NCI-H1092 (cell line): ENCODE measurements at places on chromosomes 5 and 9.

- no peak for DNase-seq
Observed at GRCh38 chr5:53253421-53253871, 143.9 kb upstream of the MOCS2 start.

DNA sequence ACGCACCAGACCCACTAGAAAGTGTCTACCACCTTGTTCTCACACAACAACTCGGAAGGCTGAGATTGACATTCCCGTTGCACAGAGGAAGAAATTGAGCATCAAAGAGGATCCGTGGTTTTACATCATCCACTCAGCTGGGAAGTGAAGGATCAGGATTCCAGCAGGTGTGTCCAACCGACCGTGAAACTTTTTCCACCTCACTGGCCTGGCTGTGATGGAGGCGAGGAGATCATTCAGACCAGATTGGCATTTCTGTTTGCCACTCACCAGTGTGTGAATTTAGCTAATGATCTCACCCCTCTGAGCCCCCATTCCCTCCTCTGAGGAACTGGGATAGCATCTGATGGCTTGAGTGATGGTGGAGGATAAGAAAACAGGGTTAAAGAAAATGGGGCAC is 46.7 kb upstream of the CPLX2 start:
- no peak for DNase-seq

GRCh38 chr5:142206801-142207200 is 98.2 kb downstream of the NDFIP1 start:
- no peak for DNase-seq

DNA sequence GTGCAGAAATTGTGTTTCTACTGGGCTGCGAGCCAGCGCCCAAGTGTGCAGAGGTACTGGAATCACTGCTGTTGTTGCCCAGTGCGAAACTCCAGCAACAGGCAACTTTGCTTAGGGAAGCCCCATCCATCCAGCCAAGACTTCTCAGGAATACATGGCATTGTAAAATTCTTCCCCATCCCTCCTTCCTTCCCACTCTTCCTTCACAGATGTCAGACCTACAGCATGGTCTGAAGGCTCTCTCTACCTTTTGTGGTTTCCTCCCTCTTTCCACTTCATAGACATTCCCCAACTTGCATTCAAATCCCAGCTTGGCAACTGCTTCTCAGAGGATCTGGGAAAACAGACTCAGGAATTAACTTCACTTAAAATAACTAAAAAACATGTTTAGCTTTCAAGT is 30.4 kb downstream of the ARL15 start:
- no peak for DNase-seq

DNA sequence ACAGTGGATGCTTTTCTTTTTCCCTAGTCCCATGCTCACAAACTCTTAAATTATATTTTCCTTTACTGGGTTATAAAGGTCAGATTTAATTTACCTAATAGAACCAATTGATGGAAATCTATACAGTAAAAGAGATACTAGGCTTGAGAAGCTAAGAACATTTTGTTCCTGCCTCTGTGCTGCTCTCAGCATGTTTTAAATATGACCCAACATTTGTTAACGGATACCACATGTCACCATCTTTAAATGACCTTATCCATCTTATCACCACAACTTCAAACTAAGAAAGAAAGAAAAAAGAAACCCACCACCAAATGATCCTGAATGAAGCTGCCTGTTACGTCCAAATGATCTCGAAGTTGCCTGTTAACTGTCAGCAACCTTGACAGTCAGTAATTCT is 334.7 kb upstream of the ZNF608 start:
- no peak for DNase-seq

- no peak for DNase-seq
Observed at GRCh38 chr9:106092083-106092482, 397.7 kb downstream of the TMEM38B start.

DNA sequence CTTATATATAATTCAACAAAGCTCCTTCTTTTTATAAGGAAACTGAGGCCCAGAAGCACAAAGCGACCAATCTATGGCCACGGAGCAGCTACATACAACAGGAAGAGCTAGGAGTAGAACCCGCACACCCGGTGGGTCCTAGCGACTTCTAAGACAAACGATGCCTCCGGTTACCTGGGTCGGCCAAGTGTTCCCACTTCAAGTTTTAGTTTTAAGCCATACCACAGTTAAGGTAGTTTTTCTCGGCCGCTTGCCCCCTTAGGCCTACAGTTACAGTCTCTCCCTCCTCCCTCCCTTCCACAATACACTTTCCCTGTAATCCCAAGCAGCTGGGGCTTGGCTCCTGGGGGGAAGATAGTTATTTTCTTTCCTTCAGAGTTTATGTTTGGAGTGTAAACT is 533 bp downstream of the SREK1IP1 start:
- no peak for DNase-seq

DNA sequence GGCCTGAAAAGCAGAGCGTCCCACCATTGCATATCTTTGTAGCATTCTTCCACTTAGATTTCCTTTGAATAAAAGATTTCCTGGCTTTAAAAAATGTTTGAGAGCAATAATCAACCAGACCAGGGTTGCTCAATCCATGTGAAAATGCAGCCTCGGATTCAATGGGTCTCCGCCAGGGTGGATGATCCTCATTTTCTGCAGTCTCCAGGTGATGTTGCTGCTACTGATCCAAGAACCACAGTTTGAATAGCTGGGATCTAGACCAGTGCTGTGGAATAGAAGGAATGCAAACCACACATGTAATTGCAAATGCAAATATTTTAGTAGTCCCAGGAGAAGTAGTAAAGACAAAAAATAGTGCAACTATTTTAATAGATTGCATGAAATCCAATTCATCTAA is 317.6 kb downstream of the IRX1 start:
- DNase-seq = no peak

- no peak for DNase-seq
Observed at GRCh38 chr9:5425006-5425628, 12.6 kb downstream of the PLGRKT start.

GRCh38 chr9:20562051-20562450 is 60.2 kb downstream of the MLLT3 start:
- DNase-seq = no peak

GRCh38 chr5:128201065-128201926 is 117.7 kb downstream of the SLC12A2 start:
- DNase-seq = peak; percentile 41

DNA sequence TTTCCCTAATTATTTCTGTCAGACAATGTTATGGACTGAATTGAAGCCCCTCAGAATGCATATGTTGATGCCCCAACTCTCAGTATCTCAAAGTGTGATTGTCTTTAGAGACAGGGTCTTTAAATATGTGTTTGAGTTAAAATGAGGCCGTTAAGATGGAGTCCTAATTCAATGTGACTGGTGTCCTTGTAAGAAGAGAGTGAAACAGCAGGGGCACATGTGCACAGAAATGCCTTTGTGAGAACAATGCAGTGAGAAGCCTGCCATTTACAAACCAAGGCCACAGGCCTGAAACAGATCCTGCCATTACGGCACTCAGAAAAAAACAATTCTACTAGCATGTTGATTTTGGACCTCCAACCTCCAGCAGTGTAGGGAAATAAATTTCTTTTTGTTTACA is 483.0 kb upstream of the DMAC1 start:
- no peak for DNase-seq

- no peak for DNase-seq
Observed at GRCh38 chr5:41270423-41271251, 57.3 kb upstream of the C6 start.

- DNase-seq = no peak
Observed at GRCh38 chr5:54743581-54743980, 226.0 kb downstream of the SNX18 start.

- no peak for DNase-seq
Observed at GRCh38 chr5:179301376-179301775, 43.9 kb downstream of the ADAMTS2 start.

- DNase-seq = no peak
Observed at GRCh38 chr9:2181792-2182191, 166.6 kb downstream of the SMARCA2 start.

DNA sequence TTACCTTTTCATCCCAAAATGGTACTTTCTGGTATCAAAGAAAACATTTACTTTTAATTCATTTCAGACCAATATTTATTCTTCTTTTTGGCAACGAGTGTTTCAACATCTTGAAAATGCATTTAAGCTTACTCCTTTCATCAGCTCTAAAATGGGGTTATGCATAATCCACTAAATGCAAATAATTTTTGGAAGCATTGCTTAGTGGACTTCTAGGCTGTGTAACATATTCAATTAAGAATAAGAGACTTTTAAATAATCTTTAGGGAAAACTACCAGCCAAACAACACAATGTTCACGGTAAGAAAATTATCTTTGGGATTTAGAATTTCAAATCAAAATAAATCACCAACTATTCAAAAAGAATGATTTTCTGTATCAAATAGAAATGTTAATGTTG is 118.2 kb downstream of the ADAMTS6 start:
- no peak for DNase-seq

GRCh38 chr5:175443514-175444059 is 395 bp downstream of the DRD1 start:
- no peak for DNase-seq

- DNase-seq = no peak
Observed at GRCh38 chr9:76607730-76608436, 148.9 kb downstream of the GCNT1 start.

DNA sequence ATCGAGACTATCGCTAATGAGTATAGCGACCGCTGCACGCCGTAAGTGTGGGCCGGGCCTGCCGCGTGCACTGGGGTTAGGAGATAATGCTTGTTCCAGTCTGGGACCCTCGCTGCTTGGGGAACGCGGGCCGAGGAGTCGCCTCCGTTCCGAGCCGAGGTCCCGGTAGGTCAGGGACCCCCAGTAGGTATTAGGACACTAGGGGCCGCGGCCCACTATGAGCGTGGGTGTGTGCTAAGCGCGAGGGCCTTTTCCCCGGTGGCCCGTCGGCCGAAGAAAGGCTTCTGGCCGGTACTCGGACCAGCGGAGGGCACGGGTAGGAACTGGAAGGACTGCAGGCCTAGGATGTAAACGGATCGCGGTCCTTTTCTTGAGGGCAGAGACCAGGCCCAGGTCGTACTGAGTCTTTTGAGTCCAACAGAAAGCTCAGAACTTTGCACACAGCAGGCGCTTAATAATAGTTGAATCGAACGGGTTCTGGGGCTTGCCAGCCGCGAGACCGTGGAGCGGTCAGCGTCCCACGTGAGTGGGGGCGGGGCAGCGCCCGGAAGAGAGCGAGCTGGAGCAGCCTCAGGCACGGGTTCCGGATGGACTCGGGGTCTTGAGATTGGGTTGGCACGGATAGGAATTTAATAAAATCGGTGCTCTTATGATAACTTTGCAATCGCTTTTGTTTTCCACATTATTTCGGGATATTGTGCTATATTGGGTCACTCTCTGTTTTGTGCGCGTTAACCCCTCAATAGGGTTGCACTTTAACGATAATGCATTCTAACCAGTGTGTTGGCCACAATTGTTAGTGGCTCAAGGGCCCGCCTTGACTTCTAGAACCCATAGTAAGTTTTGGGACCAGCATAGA is 733 bp downstream of the HSPA4 start:
- DNase-seq = no peak

DNA sequence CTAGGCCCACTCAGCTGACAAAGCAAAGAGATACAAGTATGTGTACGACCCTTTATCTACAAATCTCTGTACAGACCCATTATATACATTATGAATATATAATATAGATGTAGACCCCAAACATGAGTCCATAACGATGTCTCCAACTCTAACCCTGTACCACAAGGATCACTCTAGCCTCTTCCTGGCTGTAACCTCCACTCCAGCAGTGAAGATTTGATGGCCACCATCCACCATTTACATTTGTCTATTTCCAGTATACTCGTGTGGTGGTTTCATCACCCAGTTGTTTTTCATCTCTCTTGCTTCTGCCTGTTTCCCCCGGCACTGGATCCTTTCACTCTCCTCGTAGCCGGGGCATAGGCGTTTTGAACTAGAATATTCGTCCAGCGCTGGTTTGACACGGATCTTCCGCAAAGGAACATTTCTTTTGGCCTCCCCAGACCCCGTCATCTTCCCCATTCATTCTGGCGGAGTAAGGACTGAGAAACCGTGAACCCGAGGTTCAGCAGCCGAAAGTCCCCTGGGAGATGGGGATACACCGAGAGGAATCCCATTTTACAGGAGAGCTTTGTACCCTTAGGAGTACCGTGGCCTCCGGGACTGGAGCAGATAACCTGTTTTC is 828 bp upstream of the TRIO start:
- DNase-seq = no peak

DNA sequence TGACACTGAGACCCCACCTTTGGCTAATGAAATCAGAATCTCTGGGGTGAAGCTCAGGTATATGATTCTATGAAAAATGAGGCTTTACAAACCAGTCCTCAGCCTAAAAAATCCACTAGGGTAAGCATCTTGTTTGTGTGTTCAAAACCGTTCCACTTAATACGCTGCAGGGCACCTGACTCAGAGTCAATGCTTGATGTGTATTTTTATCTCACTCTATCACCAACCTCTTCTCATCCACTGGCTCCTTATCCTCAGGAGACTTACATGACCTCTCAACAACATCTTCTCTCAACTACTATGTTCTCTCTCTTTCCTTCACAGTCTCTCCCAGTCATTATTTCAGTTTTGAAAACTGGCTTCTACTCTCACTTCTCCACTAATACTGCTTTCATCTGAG is 153.3 kb upstream of the KCNN2 start:
- DNase-seq = no peak
